ENCODE measurements at places on chromosomes 2 and 18.

DNA sequence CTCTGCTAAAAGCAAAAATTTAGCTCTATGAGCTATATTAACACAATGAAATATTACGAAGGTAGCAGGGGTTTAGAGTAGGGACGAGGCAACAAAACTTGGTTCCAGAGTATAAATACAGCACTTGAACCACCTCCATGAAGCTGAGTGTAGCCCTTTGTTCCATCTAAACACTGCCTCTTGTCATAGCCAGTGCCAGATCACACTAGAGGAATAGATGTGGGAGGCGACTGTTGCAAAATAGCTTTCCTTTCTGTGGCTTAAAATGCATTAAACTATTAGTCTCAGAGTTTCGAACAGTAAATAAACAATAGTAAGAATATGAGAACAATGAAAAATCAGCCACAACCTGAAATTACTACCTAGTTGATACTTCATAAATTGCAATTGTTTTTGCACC is 29.8 kb downstream of the PIEZO2 start:
- DNase-seq = no peak

GRCh38 chr2:198615972-198616371 is 811.6 kb downstream of the PLCL1 start:
- DNase-seq = no peak

DNA sequence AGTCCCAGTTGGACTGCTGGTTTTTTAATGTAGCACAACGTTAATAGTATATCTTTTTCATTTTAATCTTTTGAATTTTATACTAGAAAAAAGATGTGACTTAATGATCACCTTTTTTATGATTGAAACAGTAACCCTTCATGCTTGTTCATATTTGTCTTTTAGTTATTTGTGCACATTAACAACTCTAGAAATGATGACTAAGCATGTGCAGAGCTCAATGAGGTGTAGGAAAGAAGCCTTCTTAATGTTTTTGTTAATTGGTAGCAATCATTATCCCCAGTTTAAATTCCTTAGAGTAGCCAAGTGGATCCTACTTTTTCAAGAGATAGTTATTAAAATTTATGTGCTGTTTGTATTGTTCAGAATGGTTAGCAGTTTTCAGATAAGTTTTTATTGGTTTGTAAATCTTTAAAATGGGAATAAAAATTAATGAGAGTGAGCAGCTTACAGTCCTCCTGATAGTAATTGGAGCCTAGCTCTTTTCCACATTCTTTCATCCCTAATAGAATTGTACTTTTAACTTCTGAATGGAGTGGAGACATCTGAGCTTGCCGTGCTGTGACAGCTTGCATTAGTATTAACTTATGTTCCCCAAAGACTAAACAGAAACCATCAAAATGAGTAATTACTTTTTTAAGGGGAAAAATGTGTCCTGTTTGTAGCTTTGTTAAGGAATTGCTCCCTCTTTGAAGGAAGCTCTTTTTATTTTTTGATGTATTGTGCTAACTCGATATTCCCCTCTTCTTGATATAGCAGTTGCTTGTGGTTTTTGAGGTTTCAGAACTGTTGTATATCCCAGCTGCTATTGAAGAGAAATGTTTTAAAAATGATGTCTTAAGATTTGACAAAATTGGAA is 17.3 kb downstream of the PIK3C3 start:
- no peak for DNase-seq

DNA sequence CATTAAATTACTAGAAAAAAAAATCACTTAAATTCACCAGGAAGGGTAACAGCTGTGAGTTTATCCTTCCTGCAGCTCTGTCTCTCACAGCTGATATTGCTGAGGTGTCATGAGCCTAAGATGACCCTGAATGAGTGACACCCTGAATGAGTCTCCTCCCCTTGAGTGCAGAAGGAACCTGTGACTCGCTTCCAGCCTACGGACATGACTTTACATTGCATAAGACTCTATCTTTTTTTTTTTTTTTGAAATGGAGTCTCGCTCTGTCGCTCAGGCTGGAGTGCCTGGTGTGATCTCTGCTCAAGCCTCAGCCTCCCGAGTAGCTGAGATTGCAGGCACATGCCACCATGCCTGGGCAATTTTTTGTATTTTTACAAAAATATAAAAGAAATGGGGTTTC is 14.1 kb downstream of the MRO start:
- DNase-seq = no peak

- no peak for DNase-seq
These were observed 6.1 kb upstream of the SERPINB8 start for GRCh38 chr18:63963615-63964256.

DNA sequence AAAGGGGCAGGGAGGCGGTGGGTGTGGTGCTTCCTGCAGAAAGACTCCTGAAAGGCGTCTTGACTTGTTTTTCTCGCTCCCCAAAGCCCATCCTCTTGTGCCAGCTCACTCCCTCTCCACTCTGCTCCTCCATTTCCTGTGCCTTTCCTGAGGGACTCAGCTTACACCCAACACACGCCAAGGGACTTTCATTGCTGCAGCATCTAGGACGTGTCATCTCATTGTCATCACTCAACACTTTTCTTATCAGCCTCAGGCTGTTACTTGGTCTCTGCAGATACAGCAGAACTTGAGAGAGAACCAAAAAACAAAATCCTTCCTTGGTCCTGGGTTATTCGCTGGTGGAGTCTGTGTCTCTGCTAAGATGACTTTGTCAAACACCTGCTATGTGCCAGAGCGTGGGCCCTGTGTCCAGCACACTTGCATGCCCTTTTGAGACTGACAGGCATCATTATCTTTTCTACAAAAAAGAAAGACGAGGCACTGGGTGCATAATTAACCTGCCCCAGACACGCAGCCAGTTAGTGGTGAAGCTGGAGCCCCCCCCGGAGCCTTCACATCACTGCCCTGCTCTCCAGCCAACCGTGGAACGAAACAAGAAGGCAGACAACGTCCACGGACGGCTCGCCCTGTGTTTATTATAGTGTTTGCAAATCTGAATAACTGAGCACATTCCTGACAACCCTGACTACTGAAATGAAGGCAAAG is 261.7 kb upstream of the HDAC4 start:
- no peak for DNase-seq

GRCh38 chr2:26312471-26312870 is 33.5 kb upstream of the SELENOI start:
- DNase-seq = no peak

- no peak for DNase-seq
These were observed 67.4 kb downstream of the TNS1 start for GRCh38 chr2:217935235-217935879.

GRCh38 chr2:97769308-97769707 is 55.9 kb downstream of the ZAP70 start:
- no peak for DNase-seq

- no peak for DNase-seq
These were observed 47.5 kb downstream of the EML4 start for GRCh38 chr2:42216694-42217093.

DNA sequence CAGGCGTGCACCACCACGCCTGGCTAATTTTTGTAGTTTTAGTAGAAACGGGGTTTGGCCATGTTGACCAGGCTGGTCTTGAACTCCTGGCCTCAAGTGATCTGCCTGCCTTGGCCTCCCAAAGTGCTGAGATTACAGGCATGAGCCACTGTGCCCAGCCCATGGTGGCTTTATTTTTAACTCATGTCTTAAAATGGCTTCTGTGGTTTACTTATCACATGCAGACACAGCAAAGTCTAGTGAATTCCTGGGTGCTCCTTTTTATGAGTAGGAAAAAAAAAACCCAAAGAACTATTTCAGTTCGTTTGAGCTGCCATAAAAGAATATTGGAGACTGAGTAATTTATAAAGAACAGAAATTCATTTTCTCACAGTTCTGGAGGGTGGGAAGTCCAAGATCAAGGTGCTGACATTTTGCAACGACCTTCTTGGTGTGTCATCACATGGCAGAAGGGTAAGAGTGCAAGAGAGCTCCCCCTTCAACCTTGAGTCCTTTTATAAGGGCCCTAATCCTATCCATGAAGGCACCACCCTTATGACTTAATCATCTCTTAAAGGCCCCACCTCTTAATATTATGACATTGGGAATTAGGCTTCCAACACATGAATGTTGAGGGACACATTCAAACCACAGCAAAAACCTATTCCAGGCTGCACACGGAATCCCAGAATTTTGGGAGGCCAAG is 12.6 kb upstream of the REL start:
- DNase-seq = no peak

- DNase-seq = no peak
These were observed 12.6 kb upstream of the D2HGDH start for GRCh38 chr2:241721852-241722251.

- peak; percentile 52 for DNase-seq
These were observed 57.7 kb upstream of the SEMA4C start for GRCh38 chr2:96927405-96928171.

GRCh38 chr18:26802330-26803200 is 62.9 kb downstream of the AQP4 start:
- no peak for DNase-seq

- no peak for DNase-seq
These were observed 25.9 kb downstream of the VIL1 start for GRCh38 chr2:218444692-218445357.

DNA sequence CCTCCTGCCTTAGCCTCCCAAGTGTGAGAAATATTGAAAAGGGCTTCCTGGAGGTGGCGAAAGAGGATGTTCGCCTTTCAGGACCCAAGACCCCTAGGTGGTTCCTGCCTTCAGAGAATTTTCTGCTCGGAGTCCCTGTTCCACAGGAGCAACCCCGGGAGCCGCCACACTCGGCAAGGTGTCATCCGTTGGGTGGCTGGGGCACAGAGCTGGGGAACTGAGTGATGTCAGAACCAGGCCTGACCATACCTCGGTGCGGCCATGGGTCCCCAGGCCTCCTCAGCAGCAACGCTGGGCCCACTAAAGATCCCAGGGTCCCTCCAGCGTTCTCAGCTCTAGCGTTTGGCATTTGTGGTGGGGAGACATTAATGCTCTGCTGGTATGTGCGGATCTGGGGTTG is 23.7 kb upstream of the TAF1B start:
- DNase-seq = no peak

- no peak for DNase-seq
These were observed 543.9 kb downstream of the TDRD15 start for GRCh38 chr2:21667638-21668037.

GRCh38 chr2:172462849-172463381 is 35.5 kb downstream of the ITGA6 start:
- DNase-seq = no peak

GRCh38 chr18:49968644-49969309 is 155.4 kb upstream of the ACAA2 start:
- no peak for DNase-seq

DNA sequence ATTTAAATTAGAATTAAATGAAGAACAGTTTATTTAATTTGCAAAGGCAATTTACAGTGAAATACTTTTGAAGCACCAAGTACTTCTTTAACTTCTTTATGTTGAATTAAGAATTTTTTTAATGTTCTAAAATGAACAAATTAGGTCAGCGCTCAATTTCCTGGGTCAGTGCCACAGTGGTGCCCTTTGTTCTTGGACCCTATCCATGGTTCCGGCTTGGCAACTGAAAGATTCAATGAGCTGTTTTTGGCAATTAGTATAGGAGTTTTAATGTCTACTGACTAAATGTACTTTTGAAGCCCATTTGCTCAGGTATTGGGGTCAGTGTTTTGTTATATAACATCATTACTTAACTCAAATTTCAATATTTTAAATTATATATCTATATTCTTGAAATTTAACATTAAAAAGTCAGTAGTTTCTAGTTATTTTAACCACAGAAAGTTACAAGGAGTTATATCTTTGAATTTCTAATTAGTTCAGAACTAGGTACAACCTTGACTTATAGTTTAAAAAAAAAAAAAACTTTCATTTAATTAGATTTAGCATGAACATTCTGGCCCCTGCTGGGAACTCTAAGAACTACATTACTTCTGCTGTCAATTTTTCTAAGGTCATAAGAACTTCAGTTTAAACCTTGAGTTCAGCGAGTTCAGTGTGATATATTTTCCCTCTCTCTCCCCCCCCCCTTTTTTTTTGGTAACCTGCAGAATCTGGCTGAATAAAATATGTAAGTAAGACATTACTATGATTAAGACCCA is 7.6 kb upstream of the MSTN start:
- DNase-seq = no peak

Data from C1 segment of cervical spinal cord (tissue), 14 donors.